ENCODE measurements at places on chromosomes 7 and 10. TPM values are rescaled to one million over a fixed set of nuclear protein-coding genes. Genes with fewer than 3 reads are reported as not detected.
A peak's percentile ranks its signal among the peaks of the same experiment; 100 is the strongest.

GRCh38 chr10:87635498-87636312 lies 24.0 kb upstream of the PAPSS2 start:
- no peak for DNase-seq
- no peak overlapping the region for H3K4me3 ChIP-seq
- no peak overlapping the region for H3K27ac ChIP-seq
- H3K36me3 ChIP-seq, result no peaks in the 10 kb centered on the region
- peaks cover 5% of the 10 kb centered on the region for H3K4me1 ChIP-seq

GRCh38 chr10:96505150-96506136 lies 8.3 kb downstream of the TLL2 start:
- no peaks in the 10 kb centered on the region for H3K4me1 ChIP-seq
- DNase-seq, result no peak
- H3K27me3 ChIP-seq, result no peaks in the 10 kb centered on the region
- no peak overlapping the region for H3K27ac ChIP-seq
- H3K4me3 ChIP-seq, result no peak overlapping the region

DNA sequence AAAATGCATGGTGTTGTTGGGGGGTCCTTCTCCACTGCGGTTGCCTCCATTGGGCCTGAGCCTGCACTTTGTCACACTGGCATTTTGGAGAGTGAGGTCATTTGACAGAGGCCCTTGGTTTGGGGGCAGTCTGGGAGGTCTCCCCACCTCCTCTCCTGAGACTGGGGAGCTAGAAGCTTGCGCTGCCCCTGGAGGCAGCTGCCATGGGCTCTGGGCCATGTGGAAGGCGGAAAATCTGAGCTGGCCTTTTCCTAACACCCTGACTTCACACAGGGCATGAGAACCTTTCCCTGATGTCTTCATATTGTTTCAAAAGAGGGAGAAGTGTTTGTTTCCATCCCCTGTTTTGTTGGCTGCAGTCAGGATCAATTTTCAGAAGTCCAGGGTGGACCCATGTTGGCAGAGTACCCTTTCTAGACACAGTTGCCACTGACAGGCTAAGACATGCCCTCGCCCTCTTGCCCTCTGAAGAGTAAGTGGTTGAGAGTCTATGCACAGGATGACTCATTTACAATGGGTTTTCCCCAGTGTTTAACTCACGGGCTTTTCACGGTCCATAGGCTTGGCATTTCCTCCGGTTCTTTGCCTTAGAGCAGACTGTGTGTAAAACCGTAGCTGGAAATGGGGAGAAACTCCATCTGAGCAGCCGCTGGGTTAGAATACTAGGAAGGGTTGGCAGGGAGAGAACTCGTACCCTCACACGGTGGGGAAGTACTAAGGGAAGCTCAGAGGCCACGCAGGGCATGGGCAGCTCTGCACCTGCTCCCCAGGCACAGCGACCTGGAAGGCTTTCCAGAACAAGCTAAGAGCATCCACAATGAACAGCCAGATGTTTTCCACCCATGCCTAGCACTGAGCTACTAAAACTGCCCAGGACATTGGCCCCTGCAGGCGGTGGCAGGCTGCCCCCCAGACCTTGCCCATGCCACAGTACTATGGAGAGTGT lies 655.0 kb downstream of the SDK1 start:
- peaks cover 29% of the 10 kb centered on the region for H3K4me1 ChIP-seq
- H3K27ac ChIP-seq, result peak overlapping the region; percentile 64
- no peak overlapping the region for H3K4me3 ChIP-seq
- no peaks in the 10 kb centered on the region for H3K27me3 ChIP-seq

GRCh38 chr7:50562136-50562535 lies 3.1 kb downstream of the DDC start:
- no peaks in the 10 kb centered on the region for H3K36me3 ChIP-seq
- H3K4me1 ChIP-seq, result no peaks in the 10 kb centered on the region
- no peak overlapping the region for H3K27ac ChIP-seq
- H3K4me3 ChIP-seq, result no peak overlapping the region

DNA sequence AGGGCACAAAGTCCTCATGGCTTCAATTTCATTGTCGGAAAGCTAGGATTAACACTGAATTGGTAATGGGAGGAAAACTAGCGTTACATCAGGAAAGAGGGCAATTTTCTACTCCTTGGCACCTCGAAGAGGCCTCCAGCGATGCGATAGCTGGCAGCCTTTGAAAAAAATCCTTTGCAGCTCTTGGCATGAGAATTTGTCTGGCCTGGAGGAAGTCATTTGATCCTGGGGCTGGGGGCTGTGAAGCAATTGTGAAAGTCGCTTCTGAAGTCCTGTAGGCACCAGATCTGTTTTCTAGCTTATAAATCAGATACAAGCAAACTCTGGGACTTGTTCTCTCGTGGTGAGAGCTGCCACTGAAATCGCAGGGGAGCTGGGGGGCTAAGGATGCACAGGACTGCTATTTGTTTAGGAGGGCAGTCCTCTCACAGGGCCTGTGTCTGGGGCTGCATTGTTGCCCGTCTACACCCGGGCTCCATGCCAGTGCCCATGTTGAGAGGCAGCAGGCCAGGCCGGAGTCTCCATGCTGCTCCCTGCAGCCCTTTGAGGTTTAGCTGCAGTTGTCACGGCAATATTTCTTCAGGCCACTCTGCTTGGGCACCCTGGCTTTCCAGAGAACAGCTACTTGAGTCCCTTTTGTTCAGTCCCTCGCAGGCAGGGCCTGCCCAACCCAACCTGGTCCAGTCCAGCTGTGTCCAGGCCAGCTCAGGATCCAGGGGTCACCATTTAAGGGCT lies 206.8 kb upstream of the LYZL1 start:
- no peak for DNase-seq
- no peaks in the 10 kb centered on the region for H3K4me1 ChIP-seq
- H3K27ac ChIP-seq, result no peak overlapping the region

DNA sequence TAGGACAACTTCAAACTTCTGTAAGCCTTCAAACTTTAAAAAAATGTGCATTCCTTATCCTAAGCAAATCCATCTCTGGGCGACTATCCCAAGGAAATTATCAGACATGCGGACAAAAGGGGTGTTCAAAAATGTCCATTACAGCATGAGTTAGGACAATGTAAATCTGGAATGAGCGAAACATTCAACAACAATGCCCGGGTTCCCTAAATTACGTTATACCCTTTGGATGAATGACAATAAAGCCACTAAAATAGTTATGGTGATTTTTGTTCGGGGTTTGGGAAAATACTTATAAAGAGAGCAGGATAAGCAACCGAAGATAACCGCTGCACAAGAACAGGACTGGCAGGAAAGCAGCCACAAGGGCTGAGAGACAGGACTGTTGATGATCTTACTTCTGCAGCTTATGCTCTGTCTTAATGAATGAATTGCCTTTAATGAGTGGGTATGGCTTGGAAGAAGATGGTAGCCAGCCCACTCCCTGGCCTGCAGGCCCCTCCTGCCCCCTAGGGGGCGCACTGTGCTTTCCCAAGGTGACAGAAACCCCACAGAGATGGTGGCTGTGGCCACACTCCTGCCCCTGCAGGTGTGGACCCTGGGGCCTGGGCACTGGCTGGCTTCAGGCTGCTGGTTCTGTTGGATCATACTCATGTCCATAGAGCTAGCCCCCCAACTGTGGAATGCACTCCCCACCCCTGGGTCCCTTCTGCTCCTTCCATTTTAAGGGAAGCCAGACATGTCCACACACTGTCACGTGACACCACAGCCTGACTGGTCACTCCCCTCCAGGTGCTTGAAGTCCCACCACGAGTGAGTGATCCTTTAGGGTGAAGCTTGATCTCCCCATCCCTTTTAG lies 45.0 kb downstream of the ZCCHC24 start:
- H3K4me3 ChIP-seq, result no peak overlapping the region
- no peaks in the 10 kb centered on the region for H3K27me3 ChIP-seq
- no peak overlapping the region for H3K27ac ChIP-seq
- H3K36me3 ChIP-seq, result no peaks in the 10 kb centered on the region
- DNase-seq, result peak; percentile 27

GRCh38 chr7:25167262-25167843 lies 42.3 kb upstream of the CYCS start:
- no peak for DNase-seq
- no peaks in the 10 kb centered on the region for H3K4me1 ChIP-seq
- no peak overlapping the region for H3K27ac ChIP-seq
- no peaks in the 10 kb centered on the region for H3K27me3 ChIP-seq

DNA sequence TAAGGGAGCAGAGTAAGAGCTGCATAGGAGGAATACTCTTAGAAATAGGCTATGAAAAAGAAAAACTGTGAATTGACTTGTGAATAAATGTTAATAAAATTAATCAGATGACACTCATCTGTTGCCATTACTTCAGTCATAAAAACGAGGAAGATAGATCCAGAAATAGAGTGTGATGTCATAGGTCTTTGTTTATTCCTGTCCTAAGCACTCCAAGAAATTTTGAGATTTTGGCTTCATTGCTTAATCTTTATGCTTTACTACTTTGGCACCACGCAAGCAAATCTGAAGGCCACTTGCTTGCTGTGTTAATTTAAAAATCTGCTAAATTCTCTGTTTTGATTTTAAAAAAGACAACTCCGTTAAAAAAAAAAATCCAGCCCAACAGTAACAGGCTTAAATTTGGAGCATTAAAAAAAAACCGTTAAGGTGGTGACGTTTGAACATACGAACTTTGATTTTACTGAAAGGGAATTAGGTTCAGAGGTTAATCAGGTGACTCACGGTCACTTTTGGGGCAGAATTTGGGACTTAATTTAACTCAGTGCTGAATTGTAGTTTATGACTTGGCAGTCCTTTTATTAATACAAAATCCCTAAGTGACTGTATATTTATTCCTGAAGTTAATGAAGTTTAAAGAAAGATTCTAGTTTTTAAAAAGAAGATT lies 3.4 kb downstream of the IFRD1 start:
- peak overlapping the region; percentile 2 for H3K27ac ChIP-seq
- H3K27me3 ChIP-seq, result no peaks in the 10 kb centered on the region
- H3K4me1 ChIP-seq, result peaks cover 19% of the 10 kb centered on the region
- no peak for DNase-seq
- peaks cover 29% of the 10 kb centered on the region for H3K36me3 ChIP-seq
- no peak overlapping the region for H3K4me3 ChIP-seq

DNA sequence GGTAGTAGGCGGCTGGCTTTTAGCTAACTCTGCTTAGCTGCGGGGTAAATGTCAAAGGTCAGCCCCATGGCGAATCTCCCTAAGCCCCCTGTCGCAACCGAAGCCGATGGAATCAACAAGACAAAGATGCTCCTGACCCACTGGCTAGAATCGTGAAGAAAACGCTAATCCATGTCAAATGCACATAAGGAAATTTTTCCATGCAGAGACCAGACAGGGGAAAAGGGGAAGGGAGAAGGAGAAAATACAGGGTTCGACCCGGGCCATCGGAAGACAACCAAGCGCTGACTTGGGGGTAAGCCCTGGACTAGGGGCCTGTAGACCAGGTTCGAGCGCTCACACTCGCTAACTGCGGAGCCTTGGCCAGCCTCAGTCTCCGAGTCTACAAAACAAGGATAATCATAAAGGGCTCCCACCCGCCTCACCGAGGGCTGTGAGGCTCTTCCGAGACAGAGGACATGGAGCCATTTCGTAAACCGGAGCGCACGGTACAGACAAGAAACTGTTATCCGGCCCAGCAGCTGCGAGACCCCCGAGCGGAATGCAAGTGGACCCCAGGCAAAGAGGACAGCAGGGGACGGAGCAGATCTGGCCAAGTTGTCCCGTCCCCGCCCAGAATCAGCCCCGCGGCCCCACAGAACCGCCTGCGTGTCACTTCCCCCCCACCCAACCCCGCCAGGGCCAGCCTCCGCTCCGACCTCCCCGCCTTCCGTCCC lies 507 bp downstream of the SAR1A start:
- peak overlapping the region; percentile 97 for H3K4me3 ChIP-seq
- H3K27ac ChIP-seq, result peak overlapping the region; percentile 91
- H3K27me3 ChIP-seq, result no peaks in the 10 kb centered on the region
- no peak for DNase-seq
- H3K36me3 ChIP-seq, result peaks cover 9% of the 10 kb centered on the region

DNA sequence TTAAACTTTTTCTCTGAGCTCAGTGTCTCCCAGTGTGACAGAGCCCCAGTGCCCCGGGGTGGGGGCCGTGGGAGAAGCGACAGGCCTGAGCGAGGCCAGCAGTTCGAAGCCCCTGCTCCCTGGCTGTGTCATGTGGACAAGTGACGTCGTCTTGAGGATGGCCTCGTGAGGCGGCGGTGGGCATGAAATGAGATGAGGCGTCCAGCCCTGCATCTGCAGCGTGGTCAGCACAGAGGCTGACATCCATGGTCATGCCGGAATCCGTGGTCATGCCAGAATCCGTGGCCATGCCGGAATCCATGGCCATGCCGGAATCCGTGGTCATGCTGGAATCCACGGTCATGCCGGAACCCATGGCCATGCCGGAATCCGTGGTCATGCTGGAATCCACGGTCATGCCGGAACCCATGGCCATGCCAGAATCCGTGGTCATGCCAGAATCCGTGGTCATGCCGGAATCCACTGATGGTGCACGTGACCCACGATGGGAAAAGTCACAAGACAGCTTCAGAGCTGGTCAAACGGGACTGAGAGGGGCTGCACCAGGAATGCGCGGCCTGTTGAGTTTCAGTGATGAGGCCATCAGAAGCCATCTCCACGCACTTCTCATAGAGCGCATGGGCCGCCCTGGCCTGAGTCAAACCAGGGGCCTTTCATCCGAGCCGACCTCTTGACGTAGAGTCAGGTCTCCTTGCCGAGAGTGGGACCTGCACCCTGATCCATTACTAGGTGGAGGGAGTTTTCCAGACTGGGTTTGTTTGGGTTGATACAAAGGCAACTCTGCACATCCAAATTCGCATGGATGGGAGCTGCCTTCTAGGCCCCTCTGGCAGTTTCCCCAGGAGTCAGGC lies 342.5 kb downstream of the PTPRN2 start:
- no peak for DNase-seq
- H3K36me3 ChIP-seq, result no peaks in the 10 kb centered on the region
- H3K27me3 ChIP-seq, result peaks cover 4% of the 10 kb centered on the region
- H3K27ac ChIP-seq, result no peak overlapping the region

DNA sequence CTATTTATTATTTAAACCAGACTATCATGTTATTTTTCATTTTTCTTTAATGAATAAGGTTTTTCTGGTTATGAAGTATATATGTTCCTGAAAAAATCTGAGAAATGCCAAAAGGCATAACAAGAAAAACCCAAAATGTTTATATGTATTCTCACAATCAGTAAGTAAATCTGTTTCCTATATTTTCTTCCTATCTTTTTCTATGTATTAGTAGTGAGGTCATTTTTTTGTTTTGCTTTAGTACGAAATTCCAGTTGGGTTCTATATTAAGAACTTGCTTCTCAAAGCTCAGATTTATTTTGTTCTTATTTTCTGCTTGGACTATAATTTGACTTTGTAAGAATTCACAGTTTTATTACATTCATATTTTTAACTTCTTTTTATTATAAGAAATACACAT lies 287.5 kb upstream of the NFE2L3 start:
- H3K27ac ChIP-seq, result no peak overlapping the region
- H3K4me1 ChIP-seq, result peaks cover 17% of the 10 kb centered on the region
- H3K4me3 ChIP-seq, result no peak overlapping the region
- no peaks in the 10 kb centered on the region for H3K36me3 ChIP-seq
- no peak for DNase-seq

DNA sequence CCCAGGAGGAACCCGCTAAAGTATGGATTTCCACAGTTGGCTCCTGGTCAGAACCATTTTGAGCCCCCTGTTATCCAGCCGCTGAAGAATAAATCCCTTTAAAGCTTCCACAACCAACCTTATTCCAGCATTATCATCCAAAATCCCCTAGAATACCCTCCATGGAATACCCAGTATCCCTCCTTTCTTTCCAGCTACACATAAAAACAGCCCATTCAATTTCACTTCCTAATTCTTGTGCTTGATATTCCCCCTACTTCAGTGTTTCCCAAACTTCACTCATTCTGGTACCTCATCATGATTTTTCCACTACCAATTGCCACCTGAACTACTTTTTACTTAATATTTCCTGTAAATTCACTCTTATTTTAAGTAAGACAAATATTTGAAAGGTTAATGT lies 3.1 kb downstream of the MACC1 start:
- H3K27ac ChIP-seq, result no peak overlapping the region
- no peak overlapping the region for H3K4me3 ChIP-seq
- H3K36me3 ChIP-seq, result peaks cover 2% of the 10 kb centered on the region
- H3K27me3 ChIP-seq, result no peaks in the 10 kb centered on the region
- H3K4me1 ChIP-seq, result no peaks in the 10 kb centered on the region
- no peak for DNase-seq

Gene CYP26C1
- total RNA-seq, result 1.1 TPM

Gene KCNIP2
- total RNA-seq, result 4.3 TPM

All from Panc1 (cell line).